Ovary (tissue), 10 donors: ENCODE measurements at places on chromosomes 1 and 21.
A peak's percentile ranks its signal among the peaks of the same experiment; 100 is the strongest.

GRCh38 chr1:112772781-112773180 lies 57.6 kb upstream of the PPM1J start:
- H3K4me1 ChIP-seq = no peaks in the 10 kb centered on the region
- DNase-seq = no peak
- no peak overlapping the region for H3K27ac ChIP-seq
- H3K27me3 ChIP-seq = no peaks in the 10 kb centered on the region
- H3K4me3 ChIP-seq = no peak overlapping the region

DNA sequence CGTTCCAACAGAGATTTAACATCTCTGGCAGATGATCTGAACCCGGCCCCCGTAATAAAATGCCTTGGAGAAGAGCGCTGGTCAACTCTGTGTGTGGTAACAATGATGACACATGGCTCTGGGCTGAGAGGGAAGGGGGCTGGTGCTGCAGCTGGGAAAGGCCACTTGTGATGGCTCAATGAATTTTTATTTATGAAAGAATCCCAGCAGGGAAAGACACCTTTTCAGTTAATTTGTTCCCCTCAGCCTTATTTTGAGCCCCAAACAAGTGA lies 59.4 kb downstream of the SYT6 start:
- no peak overlapping the region for H3K27ac ChIP-seq
- H3K36me3 ChIP-seq = no peaks in the 10 kb centered on the region
- no peak overlapping the region for H3K4me3 ChIP-seq

- H3K36me3 ChIP-seq = no peaks in the 10 kb centered on the region
- no peak overlapping the region for H3K4me3 ChIP-seq
- H3K27me3 ChIP-seq = no peaks in the 10 kb centered on the region
- H3K4me1 ChIP-seq = peaks cover 2% of the 10 kb centered on the region
- no peak overlapping the region for H3K27ac ChIP-seq
- no peak for DNase-seq
Measured at GRCh38 chr1:164692420-164692819, 133.4 kb downstream of the PBX1 start.

DNA sequence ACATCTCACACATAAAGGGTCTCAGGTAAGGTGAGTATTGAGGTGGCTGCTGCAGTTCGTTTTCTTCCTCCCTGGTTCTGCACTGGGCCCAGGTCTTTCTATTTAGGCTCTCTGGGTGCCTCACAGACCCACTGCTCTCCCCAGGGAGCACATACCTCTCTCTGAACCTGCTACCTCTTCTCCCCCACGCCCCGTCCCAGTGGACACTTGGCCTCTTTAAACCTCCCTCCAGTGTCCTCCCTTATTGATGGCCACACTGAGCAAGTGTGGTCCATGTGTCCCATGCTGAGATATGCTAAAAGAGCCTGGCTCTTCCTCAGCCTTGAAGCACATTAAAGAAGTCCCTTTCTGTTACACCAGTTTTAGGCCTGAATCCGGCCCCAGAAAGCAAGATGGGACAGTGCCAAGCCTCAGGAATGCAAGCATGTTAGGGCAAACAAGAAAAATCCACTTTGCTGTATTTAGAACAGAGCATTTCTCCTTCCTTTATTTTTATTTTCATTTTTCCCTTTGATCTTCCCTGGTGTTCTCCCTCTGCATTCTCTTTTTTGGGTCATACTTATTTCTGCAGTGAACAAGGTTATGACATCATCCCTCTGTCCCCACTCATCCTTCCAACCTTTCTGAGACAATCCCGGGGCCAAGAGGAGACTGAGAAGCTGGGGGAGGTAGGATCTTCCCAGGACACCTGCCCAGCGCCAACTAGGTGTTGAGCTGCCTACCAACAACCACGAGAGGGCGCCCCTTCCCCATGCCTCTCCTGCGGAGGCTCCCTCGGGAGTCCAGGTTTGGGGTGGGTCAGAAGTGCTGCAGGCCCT lies 5.0 kb upstream of the CHI3L2 start:
- no peak overlapping the region for H3K27ac ChIP-seq
- peak; percentile 68 for DNase-seq
- no peak overlapping the region for H3K4me3 ChIP-seq
- H3K36me3 ChIP-seq = no peaks in the 10 kb centered on the region
- no peaks in the 10 kb centered on the region for H3K27me3 ChIP-seq

DNA sequence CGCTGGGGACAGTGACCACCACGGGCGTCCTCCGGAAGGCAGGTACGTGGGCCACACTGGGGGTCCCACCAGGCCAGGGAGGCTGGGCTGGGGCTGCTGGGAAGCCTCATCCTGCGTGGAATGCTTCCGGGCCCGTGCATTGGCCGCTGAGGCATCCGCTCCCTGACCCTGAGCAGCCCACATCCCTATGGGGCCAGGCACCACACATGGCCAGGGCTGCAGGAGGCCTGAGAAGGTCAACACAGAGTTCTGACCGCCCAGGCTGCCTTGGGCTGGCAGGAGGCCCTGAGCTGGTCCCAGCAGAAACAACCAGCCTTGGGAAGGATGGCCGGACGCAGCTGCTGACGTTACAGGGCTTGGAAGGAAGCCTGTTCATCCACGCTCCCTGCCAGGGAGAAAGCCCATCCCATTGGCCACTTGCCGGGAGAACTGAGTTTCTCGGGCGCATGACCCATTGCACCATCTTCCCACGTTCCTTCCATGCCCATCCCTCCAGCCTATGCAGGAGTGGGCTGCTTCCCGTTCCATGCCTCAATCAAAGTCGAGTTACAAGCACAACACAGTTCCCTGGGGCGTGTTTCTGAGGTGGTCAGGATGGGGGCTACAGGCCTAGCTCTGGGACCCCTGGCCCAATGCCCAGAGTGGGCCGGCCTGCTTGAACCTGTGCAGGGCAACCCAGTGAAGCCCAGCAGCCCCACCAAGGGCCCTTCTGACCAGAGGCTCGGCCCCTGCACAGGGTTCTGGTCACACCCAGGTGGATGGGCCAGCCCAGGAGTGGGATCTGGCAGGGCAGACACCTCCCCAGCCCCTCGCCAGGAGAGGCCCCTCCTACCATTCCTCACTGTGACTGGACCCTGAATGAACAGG lies 31.7 kb downstream of the TRIM11 start:
- H3K27me3 ChIP-seq = no peaks in the 10 kb centered on the region
- DNase-seq = peak; percentile 96
- H3K4me3 ChIP-seq = no peak overlapping the region
- H3K4me1 ChIP-seq = peaks cover 14% of the 10 kb centered on the region
- H3K27ac ChIP-seq = peak overlapping the region; percentile 81
